ENCODE measurements at places on chromosomes 11 and 22. TPM values are rescaled to one million over a fixed set of nuclear protein-coding genes. Genes with fewer than 3 reads are reported as not detected.
A peak's percentile ranks its signal among the peaks of the same experiment; 100 is the strongest.

GRCh38 chr11:112459001-112459400 is 198.3 kb upstream of the PLET1 start:
- no peak overlapping the region for H3K27ac ChIP-seq
- peak overlapping the region; percentile 28 for H3K4me3 ChIP-seq
- H3K27me3 ChIP-seq, result no peaks in the 10 kb centered on the region
- H3K4me1 ChIP-seq, result no peaks in the 10 kb centered on the region
- no peak for DNase-seq
- no peaks in the 10 kb centered on the region for H3K36me3 ChIP-seq

GRCh38 chr11:12509371-12509770 is 132.0 kb downstream of the PARVA start:
- H3K4me1 ChIP-seq, result 0 out of 2 replicates have a peak, but pooled peaks cover 6% of the 10 kb centered on the region
- H3K4me3 ChIP-seq, result no peak overlapping the region
- DNase-seq, result no peak
- H3K27me3 ChIP-seq, result no peaks in the 10 kb centered on the region
- H3K27ac ChIP-seq, result no peak overlapping the region

- no peak overlapping the region for H3K27ac ChIP-seq
- H3K27me3 ChIP-seq, result peaks cover 41% of the 10 kb centered on the region
- H3K4me1 ChIP-seq, result no peaks in the 10 kb centered on the region
- DNase-seq, result no peak
- no peaks in the 10 kb centered on the region for H3K36me3 ChIP-seq
Measured at GRCh38 chr11:32316232-32316631, 119.1 kb downstream of the WT1 start.

Gene MAFF
- 5.4 TPM for total RNA-seq

Gene GALNT18
- total RNA-seq, result not detected

Gene C11orf97
- total RNA-seq, result not detected

All from HepG2 (cell line).